ENCODE measurements at places on chromosomes 3 and 15. TPM values are rescaled to one million over a fixed set of nuclear protein-coding genes. Genes with fewer than 3 reads are reported as not detected.

The RETNLB gene
- total RNA-seq = not detected

The AHSG gene
- total RNA-seq = 0.13 TPM

The ENTPD3 gene
- total RNA-seq = 0.03 TPM

The SPATA16 gene
- total RNA-seq = not detected

The UBE2E2 gene
- 49.5 TPM for total RNA-seq

The CKMT1A gene
- total RNA-seq = 2.8 TPM

The GRK7 gene
- total RNA-seq = not detected
